ENCODE measurements at places on chromosomes 11 and 22. TPM values are rescaled to one million over a fixed set of nuclear protein-coding genes. Genes with fewer than 3 reads are reported as not detected.

DNA sequence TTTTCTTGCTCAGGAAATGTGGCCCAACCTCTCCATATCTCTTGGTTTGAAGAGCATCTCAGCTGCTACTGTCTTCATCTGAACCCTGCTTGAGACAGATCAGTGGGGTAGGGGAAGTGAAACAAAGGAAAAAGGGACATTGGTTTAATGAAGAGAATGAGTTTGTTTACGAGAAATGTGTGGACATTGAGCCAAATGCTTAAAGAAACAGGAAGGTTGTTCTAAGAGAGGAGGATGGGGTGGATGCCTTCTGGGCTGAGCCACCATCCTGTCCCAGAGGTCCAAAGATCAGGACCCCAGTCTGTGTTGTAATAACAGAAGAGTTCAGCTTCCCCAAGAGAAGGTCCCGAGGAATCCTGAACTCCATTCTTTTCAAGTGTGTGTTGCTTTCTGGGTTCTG, 369.7 kb downstream of the INSC start:
- DNase-seq: no peak

GRCh38 chr11:96299155-96299888, 43.7 kb downstream of the MAML2 start:
- no peak for DNase-seq

- no peak for DNase-seq
Measured at GRCh38 chr11:117302228-117302627, 11.1 kb downstream of the BACE1-AS start.

GRCh38 chr11:45180848-45181192, 34.4 kb downstream of the PRDM11 start:
- no peak for DNase-seq

DNA sequence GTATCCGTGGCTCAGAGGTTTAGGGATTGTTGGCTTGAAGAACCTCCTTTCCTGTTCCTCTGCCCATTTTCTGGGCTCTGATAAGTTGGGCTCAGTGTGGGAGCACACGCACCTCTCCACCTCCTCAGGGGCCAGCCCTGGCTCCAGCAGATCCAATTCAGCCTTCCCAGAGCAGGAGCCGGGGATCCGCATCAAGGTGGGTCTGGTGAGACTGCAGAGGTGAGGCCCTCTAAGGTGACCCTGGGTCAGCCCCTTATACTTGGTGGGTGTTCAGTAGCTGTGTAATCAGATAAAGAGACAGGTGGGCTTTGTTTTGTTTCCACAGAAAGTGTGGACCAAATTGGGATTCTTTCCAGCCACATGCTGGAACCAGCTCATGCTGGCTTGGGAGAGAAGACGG, 1466.0 kb downstream of the TBC1D22A start:
- no peak for DNase-seq

DNA sequence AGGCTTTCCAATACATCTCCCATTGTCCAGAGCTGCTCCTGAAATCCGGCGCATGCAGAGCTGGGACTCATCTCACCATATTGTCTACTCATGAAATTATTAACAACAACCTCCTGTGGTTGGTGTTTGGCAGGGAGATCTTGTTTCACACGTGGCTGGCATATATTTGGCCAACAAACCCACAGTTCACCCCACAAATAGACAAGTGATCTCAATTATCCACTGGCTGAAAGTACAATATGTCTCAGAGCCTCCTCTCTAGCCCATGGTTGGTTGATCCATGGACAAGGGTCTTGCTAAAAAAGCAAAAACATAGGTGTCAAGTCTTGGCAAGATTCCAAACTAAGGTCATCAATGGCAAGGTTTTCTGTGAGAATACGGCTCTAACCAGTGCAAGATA, 386.9 kb downstream of the ETS1 start:
- no peak for DNase-seq

GRCh38 chr11:124879493-124880289, 14.5 kb downstream of the ROBO3 start:
- DNase-seq: no peak

- DNase-seq: peak; percentile 74
Measured at GRCh38 chr11:35525501-35526175, at the start of gene PAMR1. Gene PAMR1, minus strand, starts transcription at chr11:35525616. Its CDS starts 31 bp downstream, at chr11:35525585.

GRCh38 chr11:63698976-63699733, 17.9 kb downstream of the RTN3 start:
- peak; percentile 32 for DNase-seq

DNA sequence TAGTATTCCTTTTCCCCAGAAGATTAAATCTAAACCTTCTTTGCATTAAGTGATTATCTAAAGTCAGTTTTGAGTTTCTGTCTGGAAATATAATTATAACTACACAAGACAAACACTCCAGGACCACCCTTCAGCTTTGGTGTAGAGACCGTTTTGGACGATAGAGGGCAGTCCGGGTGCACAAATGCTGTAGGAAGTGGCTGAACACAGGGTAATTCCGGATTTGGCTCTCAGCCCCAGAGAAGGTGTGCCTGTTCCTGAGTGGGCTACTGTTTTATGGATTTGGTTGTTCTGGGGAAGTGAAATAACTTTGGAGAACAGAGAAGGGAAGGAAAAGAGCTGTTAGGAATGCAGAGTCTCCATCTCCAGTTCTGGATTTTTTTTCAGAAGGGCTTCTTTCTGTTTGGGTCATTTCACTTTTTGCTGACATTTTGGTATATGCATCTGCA, 14.8 kb downstream of the EXT2 start:
- DNase-seq: peak; percentile 63

- DNase-seq: no peak
Measured at GRCh38 chr11:71477641-71478527, 24.9 kb downstream of the NADSYN1 start.

DNA sequence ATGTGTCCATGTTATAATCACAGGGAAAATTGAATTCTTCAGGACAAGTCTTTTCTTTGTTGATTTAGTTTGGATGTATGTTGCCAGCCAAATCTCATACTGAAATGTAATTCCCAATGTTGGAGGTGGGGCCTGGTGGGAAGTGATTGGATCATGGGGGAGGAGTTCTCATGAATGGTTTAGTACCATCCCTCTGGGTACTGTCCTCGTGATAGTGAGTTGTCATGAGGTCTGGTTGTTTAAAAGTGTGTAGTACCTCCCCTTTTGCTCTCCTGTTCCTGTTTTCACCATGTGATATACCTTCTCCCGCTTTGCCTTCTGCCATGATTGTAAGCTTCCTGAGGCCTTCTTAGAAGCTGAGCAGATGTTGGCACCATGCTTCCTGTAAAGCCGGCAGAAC, 100.3 kb downstream of the CCDC81 start:
- DNase-seq: no peak

GRCh38 chr22:42630211-42630610, 10.2 kb downstream of the ATP5MGL start:
- no peak for DNase-seq

GRCh38 chr11:88515002-88515401, 177.5 kb upstream of the CTSC start:
- no peak for DNase-seq

- no peak for DNase-seq
Measured at GRCh38 chr22:38941488-38941987, 15.9 kb upstream of the APOBEC3A start.

- no peak for DNase-seq
Measured at GRCh38 chr11:645536-645935, 8.5 kb downstream of the DRD4 start.

DNA sequence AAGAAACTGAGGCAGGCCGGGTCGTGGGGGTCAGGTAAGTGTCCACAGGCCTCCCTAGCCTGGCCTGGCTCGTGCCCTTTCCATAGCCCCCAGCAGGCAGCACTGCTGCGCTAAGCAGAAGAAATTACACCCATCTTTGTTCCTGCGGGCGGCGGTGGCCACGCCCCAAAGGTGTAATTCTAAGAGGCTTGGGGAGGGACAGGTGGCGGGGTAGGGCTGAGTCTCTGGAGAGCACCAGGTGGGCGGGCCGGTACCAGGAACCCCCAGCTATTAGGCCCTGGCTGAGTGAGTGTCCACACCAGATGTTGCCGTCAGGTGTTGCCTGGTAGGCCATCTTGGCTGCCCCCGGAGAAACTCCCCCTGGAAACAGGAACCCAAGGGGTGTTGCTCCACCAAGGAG, 12.3 kb upstream of the ARAP1 start:
- no peak for DNase-seq

DNA sequence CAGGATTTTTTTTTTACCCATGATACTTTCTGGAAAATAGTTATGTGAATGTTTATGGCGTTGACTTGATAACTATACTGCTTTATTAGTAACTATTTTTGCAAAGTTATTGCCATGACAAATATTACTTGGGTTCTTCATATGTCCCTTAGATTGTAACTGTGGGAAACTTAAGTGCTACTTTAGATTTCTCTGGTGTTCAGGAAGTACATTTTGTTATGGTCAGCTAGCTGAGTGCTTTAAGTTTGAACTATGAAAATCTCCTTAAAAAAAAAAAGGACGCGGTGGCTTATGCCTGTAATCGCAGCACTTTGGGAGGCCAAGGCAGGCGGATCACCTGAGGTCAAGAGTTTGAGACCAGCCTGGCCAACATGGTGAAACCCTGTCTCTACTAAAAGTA, 42.8 kb downstream of the CSTPP1 start:
- no peak for DNase-seq

DNA sequence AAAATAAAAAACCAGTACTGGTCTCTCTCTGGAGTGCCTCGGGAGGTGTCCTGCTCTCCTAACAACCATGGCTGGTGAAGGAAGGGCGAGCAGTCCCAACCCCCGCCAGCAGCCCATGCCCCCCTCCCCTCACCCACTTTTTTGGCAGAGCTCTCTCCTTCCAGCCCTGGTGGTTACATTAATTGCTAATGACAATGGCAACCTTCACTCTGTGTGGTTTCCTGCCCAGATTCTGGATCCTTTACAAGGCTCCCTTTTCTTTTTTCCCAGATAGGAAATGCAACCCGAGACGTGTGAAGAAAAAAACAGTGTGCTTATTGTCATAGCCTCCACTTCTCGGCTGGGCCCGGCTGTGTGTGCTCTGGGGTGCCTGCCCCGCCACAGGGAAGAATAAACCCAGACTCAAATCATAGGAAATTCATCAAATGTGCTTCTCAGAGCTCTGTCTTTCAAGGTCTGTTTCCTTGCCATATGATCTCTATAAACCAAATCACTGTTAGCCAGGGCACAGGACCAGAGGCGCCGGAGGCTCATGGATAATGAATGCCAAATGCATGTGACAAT, 513.0 kb downstream of the SOX6 start:
- DNase-seq: no peak

DNA sequence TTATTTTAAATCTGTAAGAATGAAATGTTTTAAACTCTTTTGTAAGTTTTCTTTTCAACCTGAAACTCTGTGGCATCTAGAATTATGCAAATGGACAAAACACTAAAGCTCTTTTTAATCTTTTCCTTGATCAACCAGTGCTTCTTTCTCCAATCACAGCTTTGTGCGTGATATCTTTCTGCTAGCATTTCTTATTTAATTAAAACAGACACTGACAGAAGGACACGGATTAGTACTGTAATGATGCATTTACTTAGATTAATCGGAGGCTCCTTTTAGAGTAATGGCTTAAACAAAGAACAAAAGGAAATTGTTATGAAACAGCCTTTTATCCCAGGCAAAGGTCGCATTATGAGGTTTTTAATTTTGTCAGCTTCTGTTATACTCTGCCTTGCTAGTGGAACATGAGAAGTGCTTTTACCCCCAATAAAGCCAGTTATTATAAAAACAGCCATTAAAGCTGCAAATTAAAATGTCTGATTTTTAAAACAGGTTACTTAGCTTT, 48.5 kb upstream of the SOX6 start:
- no peak for DNase-seq

DNA sequence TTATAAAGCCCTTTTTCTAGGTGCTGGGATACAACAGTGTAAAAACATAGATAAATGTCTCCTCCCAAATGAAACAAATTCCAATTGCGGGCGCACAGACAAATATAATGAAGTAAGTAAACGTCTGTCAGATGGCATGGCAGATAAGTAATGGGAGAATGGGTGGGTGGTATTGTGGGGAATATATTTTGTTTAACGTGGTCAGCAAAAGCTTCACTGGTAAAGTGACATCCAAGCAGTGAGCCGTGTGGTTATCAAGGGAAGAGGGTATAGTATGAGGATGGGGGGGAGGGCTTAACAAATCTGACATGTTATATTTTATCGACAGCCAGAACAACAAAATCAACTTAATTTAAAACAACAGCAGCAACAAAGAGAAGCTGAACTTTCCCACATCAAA, 1.2 kb downstream of the SVIP start:
- DNase-seq: no peak

DNA sequence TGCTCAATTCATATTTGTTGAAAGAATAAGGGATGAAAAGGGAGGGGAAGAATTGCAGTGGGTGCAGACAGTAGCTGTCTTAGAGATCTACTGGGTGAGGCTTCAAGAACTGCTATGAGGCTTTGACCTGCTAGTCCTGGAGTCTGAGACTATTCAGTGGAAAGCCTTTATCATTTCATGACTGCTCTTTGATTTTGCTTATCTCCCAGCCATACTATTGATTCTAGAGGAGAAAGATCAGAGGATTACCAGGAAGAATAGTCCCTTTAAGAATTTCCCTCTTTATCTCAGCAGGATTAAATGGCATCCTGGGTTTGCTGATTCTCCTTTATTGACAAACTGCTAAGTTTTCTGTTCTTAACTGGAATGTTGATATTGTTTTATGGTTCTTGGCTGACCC, 107.5 kb upstream of the SORL1-AS1 start:
- DNase-seq: no peak

DNA sequence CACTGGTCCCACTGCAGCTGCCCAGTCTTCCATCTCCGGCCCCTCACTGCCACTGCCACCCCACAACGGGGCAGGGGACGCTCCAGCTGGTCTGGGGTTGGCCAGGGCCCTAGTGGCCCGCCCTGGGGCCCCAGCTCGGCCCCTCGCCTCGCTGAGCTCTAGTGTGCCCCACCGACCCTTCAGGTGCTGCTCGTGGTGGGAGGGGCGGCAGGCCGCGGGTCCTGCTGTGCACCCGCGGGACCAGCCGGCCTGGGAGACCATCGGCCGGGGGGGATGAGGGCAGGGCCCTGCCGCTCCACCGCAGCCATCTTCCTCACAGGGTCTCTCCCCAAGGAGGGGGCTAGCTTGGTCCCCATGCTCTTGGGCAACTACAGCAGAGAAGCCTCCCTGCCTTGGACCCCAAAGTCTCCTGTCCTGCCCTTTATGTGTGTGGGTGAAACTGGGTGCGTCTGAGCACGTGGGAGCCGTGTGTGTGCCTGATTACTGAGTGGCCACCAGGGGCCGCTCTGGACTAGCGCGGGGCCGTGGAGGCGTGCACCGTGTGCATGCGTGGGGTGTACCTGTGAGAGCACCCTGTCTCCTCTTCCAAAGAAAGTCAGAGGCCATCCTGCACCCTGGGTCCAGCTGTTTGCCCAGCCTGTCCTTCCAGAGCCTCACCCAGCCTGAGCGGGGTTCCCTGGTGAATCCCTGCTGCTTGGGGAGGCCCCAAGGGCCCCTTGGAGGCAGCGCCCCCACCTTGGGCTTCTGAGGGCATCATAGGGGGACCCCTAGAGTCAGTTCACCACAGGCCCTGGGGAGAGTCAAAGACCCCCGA, 6.0 kb upstream of the ACR start:
- DNase-seq: peak; percentile 55

GRCh38 chr11:119940401-119940976, 197.4 kb downstream of the TRIM29 start:
- DNase-seq: peak; percentile 50

PHF5A gene
- 32.2 TPM for total RNA-seq

OR5I1 gene
- total RNA-seq: not detected

ALDH3B2 gene
- total RNA-seq: not detected

SLC22A25 gene
- not detected for total RNA-seq

NRXN2 gene
- total RNA-seq: 1.2 TPM

CCDC73 gene
- total RNA-seq: not detected

TAF1D gene
- 60.7 TPM for total RNA-seq

OR5P2 gene
- total RNA-seq: not detected

Data from cardiac muscle cell (in vitro differentiated cells and primary cell).